ENCODE measurements at places on chromosomes 13 and 19. TPM values are rescaled to one million over a fixed set of nuclear protein-coding genes. Genes with fewer than 3 reads are reported as not detected.

Gene OVOL3
- not detected for total RNA-seq

DNA sequence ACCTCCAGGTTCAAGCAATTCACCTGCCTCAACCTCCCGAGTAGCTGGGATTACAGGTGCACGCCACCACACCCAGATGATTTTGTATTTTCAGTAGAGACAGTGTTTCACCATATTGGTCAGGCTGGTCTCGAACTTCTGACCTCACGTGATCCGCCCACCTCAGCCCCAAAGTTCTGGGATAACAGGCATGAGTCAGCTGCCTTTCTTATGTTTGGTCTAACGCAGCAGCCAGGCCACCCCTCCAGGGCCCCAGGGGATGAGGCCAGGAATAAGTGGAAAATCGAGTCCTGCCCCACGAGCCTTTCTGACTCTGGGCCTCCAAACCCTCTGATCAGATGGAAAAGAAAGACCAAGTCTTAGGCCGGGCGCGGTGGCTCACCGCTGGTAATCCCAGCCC is 44.5 kb downstream of the CERS4 start:
- no peak for DNase-seq
- H3K27ac ChIP-seq: no peak overlapping the region
- no peaks in the 10 kb centered on the region for H3K27me3 ChIP-seq

DNA sequence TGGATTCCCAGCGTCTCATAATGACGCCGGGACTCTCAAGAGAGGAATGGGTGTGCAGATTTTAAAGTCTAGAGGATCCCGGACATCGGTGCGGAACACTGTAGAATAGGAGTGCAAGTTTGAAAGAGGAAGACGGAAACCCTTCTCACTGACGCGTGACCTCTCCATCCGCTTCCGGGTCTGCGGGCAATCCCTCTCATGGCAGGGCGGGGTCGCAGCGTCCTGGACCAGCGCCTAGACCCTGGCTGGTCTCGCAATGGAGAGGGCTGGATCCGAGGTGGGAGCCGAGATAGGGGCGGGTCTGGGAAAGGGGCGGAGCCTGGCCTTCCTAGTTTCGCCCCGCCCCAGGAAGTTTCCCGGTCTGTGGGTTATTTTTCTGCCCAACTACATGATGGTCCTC is 4.6 kb upstream of the ZNF845 start:
- H3K27ac ChIP-seq: no peak overlapping the region
- no peaks in the 10 kb centered on the region for H3K4me1 ChIP-seq
- H3K27me3 ChIP-seq: peaks cover 22% of the 10 kb centered on the region
- H3K4me3 ChIP-seq: peak overlapping the region; percentile 17
- no peak for DNase-seq
- no peaks in the 10 kb centered on the region for H3K36me3 ChIP-seq

Gene KIRREL2
- total RNA-seq: 0.23 TPM

- H3K4me1 ChIP-seq: peaks cover 15% of the 10 kb centered on the region
- no peak overlapping the region for H3K27ac ChIP-seq
- H3K27me3 ChIP-seq: peaks cover 27% of the 10 kb centered on the region
- no peak overlapping the region for H3K4me3 ChIP-seq
Measured at GRCh38 chr19:32750441-32751055, 31.0 kb downstream of the TDRD12 start.

Data from T-cell (primary cell).